ENCODE measurements at places on chromosomes 7 and 10. TPM values are rescaled to one million over a fixed set of nuclear protein-coding genes. Genes with fewer than 3 reads are reported as not detected.

Gene TWIST1
- 31.2 TPM for total RNA-seq

Gene AOAH
- not detected for total RNA-seq

Gene ZFYVE27
- total RNA-seq, result 21.7 TPM

Gene DNAH11
- 0.40 TPM for total RNA-seq

Gene PARD3
- 45.3 TPM for total RNA-seq

Gene HKDC1
- 1.7 TPM for total RNA-seq

Gene AS3MT
- 8.2 TPM for total RNA-seq

Gene OR9A2
- total RNA-seq, result not detected

Gene ANKRD30A
- not detected for total RNA-seq

Gene TFPI2
- 338 TPM for total RNA-seq

Gene LRMDA
- total RNA-seq, result 4.6 TPM

Gene CHST3
- total RNA-seq, result 46.1 TPM

Gene STAG3
- 1.1 TPM for total RNA-seq

Gene GPC2
- 0.99 TPM for total RNA-seq

Gene TMEM196
- not detected for total RNA-seq

Gene WASHC2A
- total RNA-seq, result 83.3 TPM

Data from aortic smooth muscle cell (primary cell).